CD4-positive, alpha-beta T cell treated with Interleukin-15 for 4 hours (primary cell): ENCODE measurements at places on chromosomes 3 and 15.

DNA sequence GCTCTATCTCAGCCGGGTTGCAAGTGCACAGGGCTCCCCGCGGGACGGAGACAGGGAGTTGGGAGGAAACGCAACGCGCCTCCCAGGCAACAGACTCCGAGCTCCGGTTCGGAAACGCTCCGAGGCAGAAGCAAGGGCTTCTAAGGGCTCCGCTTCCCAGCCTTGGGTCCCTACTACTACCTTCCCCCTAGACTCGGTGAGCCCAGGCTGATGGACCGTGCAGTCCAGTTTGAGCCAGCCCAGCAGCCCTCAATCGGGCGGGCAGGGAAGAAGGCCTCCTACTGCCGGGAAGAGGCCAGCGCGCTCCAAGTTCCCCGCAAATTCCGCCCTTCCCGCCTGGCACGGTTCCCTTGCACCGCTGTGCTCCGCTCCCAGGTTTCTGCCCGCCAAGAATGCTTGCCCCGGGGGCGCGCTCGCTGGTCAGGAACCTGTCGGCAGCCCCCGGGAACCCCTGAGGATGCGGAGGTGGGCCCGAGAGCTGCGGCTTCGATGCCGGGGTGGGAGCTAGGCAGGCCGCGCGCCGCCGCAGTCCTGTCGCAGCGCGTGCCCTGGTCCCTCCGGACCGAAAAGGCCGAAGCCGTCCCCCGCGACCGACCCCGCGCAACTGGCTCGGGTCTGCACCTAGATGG, 728 bp downstream of the TRANK1 start:
- no peak for DNase-seq

DNA sequence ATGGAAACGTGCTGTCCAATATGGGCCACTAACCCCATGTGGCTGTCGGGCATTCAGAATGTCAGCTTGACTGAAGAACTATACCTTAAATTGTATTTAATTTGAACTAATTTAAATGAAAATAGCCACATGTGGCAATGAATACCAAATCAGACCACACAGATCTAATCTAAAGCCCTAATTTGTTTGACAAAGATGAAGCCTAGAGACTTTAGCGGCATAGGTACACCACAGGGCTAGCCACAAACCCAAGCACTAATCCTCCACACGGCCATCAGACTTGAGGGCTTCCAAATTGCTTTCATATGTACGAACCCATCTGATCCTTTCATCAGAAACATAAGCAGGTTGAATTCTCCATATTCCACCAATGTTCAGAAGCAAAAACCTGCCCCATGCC, 81.4 kb downstream of the SHQ1 start:
- no peak for DNase-seq

GRCh38 chr3:120033596-120033995, 60.7 kb downstream of the GSK3B start:
- DNase-seq = no peak

GRCh38 chr15:94298364-94298763, 67.0 kb downstream of the MCTP2 start:
- DNase-seq = no peak

DNA sequence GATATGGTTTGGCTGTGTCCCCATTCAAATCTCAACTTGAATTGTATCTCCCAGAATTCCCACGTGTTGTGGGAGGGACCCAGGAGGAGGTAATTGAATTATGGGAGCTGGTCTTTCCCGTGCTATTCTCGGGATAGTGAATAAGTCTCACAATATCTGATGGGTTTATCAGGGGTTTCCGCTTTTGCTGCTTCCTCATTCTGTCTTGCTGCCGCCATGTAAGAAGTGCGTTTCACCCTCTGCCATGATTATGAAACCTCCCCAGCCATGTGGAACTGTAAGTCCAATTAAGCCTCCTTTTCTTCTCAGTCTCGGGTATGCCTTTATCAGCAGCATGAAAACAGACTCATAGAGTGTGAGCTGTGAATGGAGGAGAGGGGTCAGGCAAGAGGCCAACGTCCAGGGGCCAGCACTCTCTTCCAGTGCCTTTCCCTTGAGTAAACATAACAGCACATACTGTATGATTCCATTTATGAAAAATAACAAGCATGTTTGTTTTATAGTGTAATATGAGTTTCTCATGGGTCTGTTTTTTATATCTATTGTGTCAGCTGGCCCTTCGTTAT, 16.3 kb upstream of the LCTL start:
- no peak for DNase-seq

- no peak for DNase-seq
Observed at GRCh38 chr3:58492494-58492905, 604 bp downstream of the KCTD6 start.

GRCh38 chr3:158085931-158086330, 20.3 kb downstream of the SHOX2 start:
- no peak for DNase-seq
